ENCODE measurements at places on chromosomes 16 and 17.

- DNase-seq = no peak
These were observed 89.5 kb downstream of the CCDC182 start for GRCh38 chr17:57655553-57655952.

- DNase-seq = no peak
These were observed 24.0 kb upstream of the GRIN2A start for GRCh38 chr16:10206215-10206614.

DNA sequence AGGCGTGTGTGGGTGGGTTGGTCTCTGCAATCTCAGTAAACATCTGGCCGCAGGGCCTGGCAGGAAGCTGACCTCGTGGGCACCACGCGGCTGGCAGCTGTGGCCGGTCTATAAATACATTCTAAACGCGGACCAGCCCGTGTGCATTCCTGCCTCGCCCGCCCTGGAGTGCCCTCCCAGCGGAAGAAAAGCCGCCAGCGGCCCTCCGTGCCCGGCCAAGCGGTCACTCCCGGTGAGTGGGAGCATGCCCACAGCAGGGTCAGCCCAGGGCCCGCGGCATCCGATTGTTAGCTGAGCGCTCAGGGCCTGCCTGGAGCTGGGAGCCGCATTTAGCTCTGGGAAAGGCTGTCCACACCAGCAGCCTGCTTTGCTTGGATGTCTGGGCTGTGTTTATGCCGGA is 10.3 kb downstream of the ZNF469 start:
- peak; percentile 16 for DNase-seq

DNA sequence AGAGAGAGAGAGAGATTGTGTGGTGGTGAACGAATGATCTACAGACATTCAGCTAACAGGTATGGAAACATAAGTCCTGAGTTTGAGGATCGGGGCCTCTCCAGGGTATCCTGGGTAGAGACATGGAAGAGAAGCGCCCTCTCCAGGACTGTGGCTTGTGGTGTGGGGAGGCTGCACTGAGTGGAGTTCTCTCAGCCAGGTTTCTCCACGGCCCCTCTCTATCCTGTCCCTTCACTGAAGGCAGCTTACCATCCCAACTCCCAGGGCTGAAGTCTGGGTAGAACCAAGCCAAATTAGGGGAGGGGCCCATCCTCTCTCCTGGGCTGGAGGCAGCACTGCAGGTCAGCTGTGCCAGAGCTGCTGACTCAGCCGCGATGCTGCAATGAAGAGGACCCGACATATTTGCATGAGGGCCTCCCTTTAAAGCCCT is 6.2 kb downstream of the C1QL1 start:
- no peak for DNase-seq
